ENCODE measurements at places on chromosomes 7 and 10.

GRCh38 chr10:75111907-75112679 lies 637 bp downstream of the SAMD8 start:
- peak; percentile 26 for DNase-seq

DNA sequence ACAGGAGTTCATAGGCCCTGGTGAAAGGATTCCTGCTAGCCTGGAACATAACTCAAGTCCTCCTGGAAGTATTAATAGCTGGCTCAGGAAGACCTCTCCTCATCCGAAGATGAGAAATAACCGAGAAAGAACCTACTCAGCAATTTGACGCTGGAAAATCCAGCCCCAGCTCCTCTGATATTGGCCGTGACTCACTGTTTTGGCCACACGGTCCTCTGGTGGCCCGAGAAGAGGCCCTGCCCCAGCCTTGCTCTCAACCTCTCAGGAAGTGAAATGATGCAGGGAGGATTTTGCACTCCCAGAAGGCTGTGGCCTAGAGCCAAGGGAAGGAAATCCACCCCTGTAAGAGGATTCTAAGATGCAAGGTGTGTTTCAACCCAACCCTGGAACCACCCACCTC lies 121.6 kb downstream of the MTPAP start:
- DNase-seq: no peak

- no peak for DNase-seq
Measured at GRCh38 chr7:143900230-143900766, 1.7 kb downstream of the TCAF1 start.

- DNase-seq: no peak
Measured at GRCh38 chr10:77638321-77639101, 903 bp upstream of the KCNMA1 start.

GRCh38 chr7:134995239-134996096 lies 9.2 kb downstream of the AGBL3 start:
- DNase-seq: no peak

GRCh38 chr7:4745971-4746919 lies 29.2 kb upstream of the AP5Z1 start:
- no peak for DNase-seq

DNA sequence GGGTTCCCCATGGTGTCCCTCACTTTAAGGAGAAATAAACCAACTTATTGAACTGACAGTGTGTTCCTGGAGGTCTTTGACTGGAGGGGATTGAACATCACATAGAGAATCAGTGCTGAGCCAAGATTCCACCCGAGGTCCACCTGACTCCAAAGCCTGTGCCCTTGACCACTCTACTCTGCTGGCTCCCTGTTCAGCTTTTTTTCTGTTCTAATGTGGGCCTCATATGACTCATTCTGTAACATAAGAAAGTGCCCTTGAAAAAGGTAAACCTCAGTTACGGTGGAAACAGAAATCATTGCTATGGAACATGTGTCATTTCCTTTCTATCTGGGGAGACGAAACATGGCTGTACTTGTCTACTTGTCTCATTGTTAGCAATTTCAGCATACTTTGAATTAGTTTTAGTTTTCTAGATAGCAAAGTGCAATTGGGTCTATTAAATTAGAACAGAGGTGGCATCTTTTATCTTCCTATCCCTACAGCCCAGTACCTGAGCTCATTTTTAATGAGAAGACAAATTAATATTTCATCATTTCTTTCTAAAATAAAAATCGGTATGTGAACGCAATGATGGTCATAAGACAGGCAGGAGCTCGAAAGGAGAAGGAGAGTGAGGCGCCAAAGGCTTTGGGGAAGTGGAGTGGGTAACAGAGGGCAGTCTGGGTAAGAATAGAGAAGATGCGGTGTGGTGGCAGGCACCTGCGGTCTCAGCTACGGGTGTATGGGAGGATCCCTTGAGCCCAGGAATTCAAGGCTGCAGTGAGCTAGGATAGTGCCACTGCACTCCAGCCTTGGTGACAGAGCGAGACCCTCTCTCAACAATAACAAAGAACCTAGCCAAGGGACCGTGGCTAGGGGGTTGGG lies 1.5 kb downstream of the GSDME start:
- DNase-seq: no peak

DNA sequence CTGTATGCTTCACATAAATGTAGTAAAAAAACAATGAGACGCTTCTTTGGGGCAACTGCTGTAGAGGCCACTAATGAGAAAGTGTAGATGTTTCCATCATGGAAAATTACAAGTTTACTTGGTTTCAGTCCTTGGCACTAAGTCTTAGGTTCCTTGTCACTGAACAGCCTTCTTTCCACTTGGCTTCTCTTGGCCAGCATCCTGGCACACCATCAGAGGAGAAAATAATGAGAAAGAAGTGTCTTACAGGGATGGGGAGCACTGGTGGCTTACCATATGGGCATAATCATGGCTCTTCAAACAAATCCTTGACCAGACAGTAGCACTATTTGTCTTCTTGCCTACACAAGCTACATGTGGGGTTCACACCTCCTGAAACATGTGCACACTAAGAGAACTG lies 22.5 kb upstream of the SH3PXD2A start:
- DNase-seq: no peak

DNA sequence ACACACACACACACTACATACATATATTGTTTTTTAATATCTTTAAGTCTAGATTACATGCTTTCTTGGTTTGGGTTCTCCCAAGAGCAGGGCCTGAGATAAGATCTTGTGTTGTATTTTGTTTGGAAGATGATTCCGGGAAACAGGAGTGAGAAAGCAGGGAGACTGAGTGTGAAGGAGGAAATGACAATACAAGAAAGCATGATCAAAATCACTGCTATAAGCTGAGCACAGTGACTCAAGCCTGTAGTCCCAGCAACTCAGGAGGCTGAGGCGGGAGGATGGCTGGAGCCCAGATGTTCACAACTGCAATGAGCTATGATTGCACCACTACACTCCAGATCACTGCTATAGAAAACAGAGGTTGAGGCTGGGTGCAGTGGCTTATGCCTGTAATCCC lies 267.6 kb downstream of the SKIDA1 start:
- no peak for DNase-seq

GRCh38 chr10:3786295-3787015 lies 1.4 kb upstream of the KLF6 start:
- no peak for DNase-seq

- no peak for DNase-seq
Measured at GRCh38 chr10:96283756-96284155, 12.4 kb upstream of the BLNK start.

DNA sequence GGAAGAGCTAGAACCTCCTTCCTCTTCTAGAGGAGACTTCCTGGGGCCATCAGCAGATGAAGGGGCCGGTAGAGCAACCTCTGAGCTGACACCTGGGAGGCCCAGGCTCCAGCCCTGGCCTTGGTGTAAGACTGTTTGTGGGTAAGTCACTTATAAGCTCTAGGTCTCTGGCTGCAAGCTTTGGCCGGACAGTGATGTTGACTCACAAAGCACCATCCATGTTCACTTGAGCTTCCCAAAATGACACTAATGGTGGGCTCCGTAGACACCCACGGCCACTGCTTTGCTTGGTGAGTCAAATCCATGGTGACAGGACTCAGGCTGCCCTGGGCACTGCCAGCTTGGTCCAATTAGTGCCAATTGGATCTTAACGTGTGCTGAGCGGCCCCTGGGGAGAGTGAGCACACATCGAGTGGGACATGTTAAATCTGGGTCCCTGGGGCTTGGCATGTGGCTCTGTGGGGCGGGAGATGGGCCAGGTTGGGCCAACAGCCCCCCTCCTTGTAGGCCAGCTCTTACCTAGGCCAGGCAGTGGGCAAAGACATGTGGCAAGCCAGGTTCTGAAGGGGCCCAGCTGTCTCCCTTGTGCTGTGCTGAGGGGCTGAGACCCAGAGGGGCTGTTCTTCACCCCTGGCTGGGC lies 16.7 kb downstream of the NEURL1 start:
- no peak for DNase-seq

- no peak for DNase-seq
Measured at GRCh38 chr7:68707159-68707558, 891.1 kb upstream of the AUTS2 start.

GRCh38 chr7:96838481-96838880 lies 128.8 kb upstream of the SEM1 start:
- DNase-seq: no peak

GRCh38 chr7:84294847-84295455 lies 100.4 kb upstream of the SEMA3A start:
- DNase-seq: no peak

GRCh38 chr7:73652541-73652949 lies 15.1 kb upstream of the VPS37D start:
- DNase-seq: no peak

- DNase-seq: no peak
Measured at GRCh38 chr7:150654692-150655091, 22.5 kb upstream of the GIMAP6 start.

DNA sequence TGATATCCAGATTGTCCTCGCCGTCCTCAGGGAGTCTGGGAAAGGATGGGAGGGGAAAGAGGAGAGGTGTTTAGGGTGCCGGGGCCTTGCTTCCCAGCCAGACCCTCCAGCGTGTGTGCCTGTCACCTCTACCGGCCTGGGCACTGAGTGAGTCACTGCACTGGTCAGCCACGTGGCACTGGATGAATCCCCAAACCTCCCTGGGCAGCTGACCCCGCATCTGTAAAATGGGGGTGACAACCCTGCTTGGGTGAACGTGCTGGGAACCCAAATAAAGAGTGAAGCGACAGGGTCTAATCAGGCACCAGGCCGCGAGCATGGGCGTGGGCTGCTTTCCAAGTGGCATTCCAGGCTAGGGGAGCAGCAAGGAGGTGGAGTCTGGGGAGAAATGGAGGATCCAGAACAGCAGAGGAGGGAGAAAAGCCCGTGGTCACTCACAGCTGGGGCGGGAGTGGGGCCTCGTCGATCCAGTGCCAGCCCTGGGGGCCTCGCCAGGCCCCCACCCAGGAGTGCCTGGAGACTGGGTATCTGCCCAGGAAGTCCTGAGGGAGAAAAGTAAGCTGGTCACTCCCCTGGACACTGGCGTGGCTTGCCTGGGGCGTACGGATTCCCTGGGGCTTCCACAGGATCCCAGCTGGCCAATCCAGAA lies 29.7 kb downstream of the KLRG2 start:
- DNase-seq: no peak

- no peak for DNase-seq
Measured at GRCh38 chr7:66452165-66452564, 176.5 kb upstream of the KCTD7 start.

- no peak for DNase-seq
Measured at GRCh38 chr10:48447356-48448215, 141.1 kb downstream of the MAPK8 start.

GRCh38 chr10:66843396-66843795 lies 82.4 kb upstream of the LRRTM3 start:
- no peak for DNase-seq

GRCh38 chr10:59456199-59456598 lies 93.8 kb upstream of the FAM13C start:
- no peak for DNase-seq

- no peak for DNase-seq
Measured at GRCh38 chr10:101776161-101776817, 375 bp upstream of the FGF8 start.

DNA sequence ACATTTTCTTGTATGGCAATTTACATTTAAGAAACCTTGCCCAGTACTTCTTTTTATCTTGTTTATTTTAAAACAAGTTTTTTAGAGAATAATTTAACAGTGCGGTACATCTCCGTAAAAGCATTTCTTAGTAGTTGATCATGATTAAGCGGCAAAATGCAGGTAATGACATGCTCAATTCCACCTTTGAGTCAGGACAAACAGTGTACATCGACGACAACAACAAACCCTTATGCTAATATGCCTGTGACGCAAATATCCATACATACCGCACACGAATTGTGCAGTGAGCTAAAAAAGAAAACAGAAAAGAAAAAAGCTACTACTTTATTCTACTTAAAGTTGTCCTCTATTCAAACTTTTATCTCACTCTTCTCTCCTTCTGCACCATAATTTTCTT lies 1.9 kb downstream of the MAGI2 start:
- no peak for DNase-seq

- DNase-seq: no peak
Measured at GRCh38 chr10:71134732-71135211, 77.6 kb upstream of the UNC5B start.

DNA sequence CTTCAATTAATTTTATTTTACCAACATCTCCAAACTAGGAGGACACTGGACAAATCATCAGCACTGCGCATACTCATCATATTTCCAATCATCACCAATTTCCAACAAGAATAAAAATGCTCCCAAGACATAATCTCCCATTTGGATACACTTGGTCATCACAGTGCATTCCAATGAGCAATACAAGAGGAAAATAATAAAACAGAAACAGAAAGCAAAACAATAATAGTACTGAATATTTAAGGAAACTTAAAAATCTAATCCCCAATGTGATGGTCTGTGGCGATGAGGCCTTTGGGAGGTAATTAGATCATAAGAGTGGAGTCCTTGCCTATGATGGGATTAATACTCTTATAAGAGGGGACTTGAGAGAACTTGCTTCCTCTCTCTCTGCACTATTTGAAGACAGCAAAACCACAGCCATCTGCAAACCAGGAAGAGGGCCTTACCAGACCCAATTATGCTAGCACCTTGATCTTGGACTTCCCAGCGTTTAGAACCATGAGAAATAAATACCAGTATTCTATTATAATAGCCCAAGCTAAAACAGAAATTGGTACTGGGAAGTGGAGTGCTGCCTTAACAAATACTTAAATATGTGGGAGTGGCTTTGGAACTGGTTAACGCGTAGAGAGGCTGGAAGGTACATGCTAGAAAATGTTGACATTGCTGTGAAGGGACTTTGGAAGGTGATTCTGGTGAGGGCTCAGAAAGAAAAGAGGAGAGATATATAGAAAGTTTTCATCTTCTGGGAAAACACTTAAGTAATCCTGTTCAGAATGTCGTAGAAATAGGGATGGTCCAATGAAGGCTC lies 91.5 kb downstream of the JAZF1 start:
- DNase-seq: no peak

- DNase-seq: no peak
Measured at GRCh38 chr7:155585951-155586350, 39.6 kb upstream of the CNPY1 start.

DNA sequence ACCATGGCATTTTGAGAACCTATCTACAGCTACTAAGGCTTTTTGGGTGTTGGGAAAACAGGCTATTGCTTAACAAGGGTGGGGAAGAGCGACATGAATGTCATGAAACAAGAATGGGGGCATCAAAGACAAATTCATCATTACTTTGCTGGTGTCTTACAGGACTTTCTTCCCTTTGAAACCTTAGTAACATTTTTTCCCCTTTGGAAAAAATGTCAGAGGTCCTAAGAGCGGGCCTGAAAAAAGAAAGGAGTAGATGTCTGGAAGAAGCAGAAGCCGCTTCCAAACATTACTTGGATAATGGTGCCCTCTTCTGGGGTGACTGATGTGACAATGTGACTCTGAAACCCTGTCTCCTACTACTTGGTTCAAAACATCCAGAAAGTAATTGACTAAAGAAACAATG lies 3.8 kb upstream of the DDX50 start:
- DNase-seq: no peak

Data from T-helper 9 cell (primary cell).